ENCODE measurements at places on chromosomes 2 and 18. TPM values are rescaled to one million over a fixed set of nuclear protein-coding genes. Genes with fewer than 3 reads are reported as not detected.

ALK gene
- 0.12 TPM for total RNA-seq

SP140 gene
- total RNA-seq = 0.12 TPM

PDE1A gene
- 0.36 TPM for total RNA-seq

CMPK2 gene
- 3.7 TPM for total RNA-seq

- DNase-seq = no peak
These were observed 21.2 kb downstream of the AMER3 start for GRCh38 chr2:130776550-130776949.

DNA sequence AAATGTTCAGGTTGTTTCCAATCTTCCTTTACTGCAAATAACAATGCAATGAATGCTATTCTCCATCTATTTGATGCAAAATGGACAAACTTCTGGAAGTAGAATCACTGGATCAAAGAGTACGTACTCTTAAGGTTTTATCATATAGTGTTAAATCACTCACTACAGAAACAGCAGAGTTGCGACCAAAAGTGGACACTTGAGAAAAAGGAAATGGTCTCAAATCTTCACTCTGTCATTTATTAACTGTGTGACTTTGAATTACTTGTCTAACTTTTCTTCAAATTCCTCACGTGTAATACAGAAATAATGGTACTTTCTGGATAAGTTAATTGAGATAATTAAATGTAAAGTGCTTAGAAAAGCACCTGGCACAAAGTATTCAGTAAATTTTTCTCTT, 78.1 kb downstream of the CERKL start:
- no peak for DNase-seq

DNA sequence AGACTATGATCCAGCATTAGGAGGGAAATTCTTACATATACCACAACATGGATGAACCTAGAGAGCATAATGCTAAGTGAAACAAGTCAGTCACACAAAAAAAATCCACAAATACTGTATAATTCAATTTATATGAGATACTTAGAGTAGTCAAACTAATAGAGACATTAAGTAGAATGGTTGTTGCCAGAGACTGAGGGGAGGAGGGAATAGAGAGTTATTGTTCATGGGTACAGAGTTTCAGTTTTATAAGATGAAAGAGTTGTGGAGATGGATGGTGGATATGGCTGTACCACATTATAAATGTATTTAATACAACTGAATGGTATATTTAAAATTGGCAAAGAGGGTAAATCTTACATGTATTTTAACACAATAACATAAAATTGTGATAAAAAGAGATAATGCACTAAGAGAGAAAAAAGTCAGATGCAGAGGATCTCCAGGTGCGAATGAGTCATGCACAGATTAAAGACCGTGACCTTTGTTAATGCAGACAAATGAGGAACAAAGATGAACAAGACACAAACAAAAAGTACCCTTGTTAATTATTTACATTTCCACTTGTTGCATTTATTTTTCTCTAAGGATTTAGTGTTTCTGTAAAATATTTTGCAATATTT, 541.7 kb upstream of the MEX3C start:
- DNase-seq = no peak

GRCh38 chr2:152485954-152486736, 151.2 kb downstream of the FMNL2 start:
- no peak for DNase-seq

GRCh38 chr2:176691471-176691870, 422.2 kb downstream of the MTX2 start:
- no peak for DNase-seq

GRCh38 chr2:217142649-217143266, 282.9 kb upstream of the TNP1 start:
- peak; percentile 37 for DNase-seq

DNA sequence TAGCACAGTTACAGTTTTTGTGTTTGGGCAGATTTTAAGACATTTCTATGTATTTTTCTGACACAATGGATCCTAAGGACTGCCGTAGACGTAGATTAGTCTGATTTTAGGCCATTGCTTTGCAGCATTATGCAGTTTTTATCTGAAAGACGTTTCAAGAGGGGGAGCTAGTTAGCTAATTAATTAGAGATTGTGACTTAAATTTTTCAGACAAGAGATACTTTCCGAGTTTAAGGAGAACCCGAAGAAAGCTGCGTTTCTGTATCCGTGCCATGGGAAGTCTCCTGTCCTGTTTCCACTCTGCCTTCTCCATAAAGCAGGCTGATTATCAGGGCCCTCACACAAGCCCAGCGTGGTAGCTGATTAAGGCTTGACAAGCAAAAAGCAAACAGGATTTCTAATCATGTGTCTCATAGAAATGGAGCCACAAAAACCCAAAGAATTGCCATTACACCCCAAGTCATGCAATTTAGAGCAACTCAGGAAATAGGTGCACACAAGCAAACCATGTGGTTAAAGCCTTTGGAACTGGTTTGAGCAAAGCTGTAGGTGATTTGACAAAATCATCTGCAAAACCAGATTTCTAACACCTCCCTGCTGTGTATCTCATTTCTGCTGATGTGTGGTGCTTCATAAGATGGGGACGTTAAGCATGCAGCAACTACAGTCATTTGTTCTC, 808.1 kb downstream of the RNF144A start:
- peak; percentile 39 for DNase-seq

- peak; percentile 55 for DNase-seq
These were observed 49.8 kb downstream of the SLC14A2 start for GRCh38 chr18:45664824-45665763.

GRCh38 chr2:173962583-173963110, 2.5 kb downstream of the SP3 start:
- no peak for DNase-seq

GRCh38 chr2:112821682-112822081, 14.9 kb downstream of the IL1B start:
- DNase-seq = no peak

DNA sequence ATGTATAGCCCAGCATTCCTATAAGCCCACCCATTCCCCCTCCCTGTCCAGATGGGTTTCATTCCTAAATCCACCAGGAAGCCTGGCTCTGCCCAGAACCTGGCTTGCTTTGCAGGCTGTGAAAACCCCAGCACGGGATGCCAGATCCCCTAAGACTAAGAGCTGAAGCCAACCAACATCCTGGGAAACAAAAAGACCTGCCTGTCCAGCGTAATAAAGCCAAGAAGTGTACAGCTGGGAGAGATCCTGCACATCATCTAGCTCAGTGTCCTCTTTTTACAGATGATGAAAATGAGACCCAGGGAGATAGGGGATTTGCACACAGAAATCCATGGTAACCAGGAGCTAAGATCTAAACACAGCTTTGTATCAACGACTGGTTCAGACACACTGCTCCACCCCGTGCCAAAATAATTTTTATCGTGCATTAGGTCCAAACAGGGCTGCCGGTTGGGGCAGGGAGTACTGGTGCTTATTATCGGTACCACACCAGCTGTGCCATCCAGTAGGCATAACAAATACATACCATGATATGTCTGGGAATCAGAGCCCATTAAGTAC, 2.9 kb downstream of the RND3 start:
- DNase-seq = peak; percentile 33

Data from RPMI7951 (cell line).